ENCODE measurements at places on chromosomes 5 and 9.

DNA sequence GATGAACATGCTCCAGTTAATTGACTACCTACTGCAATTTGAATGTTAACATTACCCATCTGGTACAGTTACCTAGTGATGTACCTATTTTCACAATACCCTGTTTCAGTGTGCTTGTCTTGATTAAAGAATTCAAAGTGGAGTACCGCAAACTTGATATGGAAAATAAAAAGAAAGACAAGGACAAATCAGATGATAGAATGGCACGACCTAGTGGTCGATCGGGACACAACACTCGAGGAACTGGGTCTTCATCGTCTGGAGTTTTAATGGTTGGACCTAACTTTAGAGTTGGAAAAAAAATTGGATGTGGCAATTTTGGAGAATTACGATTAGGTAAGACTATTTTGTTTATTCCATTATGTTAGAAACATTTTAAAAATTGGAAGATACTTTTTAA lies 33.5 kb downstream of the CSNK1G3 start:
- DNase-seq: no peak

GRCh38 chr5:68821056-68821455 lies 272.8 kb upstream of the SLC30A5 start:
- DNase-seq: no peak

- DNase-seq: no peak
These were observed at the start of gene ZNF462 for GRCh38 chr9:106862821-106863720. Gene ZNF462 (plus strand): TSS chr9:106863166. CDS start chr9:106923384, 60,218 bp downstream.

DNA sequence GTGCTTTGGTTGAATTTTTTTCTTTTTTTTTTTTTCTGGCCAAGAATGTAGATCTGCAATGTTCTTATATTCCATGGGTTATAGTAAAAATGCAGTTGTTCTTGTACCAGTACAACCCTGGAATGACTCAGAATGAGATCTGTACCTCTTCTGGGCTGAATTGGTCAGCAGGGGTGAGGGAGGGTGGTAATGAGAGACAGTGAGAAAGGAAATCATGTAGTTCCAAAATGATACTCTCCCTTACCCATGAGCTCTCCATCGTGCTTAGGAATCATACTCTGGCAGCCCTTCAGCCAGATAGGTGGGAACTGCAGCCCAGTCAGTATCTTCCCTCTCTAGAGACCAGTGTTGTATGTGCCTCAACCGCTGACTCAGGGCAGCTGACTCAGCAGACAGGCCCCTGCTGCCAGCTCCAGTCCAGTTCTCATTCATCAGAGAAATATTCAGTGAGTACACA lies 2.1 kb upstream of the GLIS3 start:
- no peak for DNase-seq

GRCh38 chr5:158933494-158934318 lies 166.0 kb downstream of the EBF1 start:
- no peak for DNase-seq

DNA sequence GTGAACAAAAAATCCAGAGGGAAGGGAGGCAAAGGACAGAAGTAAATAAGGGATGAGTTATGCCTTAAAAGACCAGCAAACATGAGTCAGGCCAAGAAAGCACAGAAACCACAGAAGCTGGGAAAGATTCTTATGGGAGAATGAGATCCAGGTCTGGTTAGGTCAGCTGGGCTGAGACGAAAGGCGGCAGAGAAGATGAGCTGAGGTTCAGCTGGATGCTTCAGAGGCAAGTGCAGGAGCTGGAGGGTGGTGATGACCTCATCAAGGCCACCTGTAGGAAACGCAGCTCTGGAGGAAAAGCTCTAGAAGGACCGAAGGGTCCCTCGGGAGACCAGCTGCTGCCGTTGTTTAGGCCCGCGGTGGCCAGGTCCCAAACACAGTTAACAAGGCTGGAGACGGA lies 152.0 kb downstream of the MYO10 start:
- no peak for DNase-seq

DNA sequence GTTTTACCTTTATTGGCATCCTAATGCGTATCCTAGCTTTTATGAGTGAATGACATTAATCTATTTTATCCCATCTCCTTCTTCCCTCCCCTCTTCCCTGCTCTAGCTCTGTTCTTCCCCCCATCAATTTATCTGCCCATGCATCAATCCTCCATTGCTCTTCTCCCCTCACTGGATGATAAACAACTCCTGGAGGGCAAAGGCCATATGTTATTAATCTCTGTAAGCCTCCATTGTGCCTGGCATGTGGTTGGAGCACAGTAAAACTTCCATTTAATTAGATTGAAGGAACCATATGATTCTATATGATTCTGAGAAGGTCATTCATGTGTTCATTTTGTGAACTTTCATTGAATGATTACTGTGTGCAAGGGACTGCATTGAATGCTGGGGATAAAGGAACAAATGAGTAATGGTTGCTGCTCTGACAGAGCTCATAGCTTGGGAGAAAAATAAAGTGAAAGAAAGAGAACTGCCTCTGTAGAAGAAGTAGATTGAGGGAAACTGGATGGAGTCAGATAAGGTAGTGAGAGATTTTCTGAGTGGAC lies 85.0 kb downstream of the MEGF10 start:
- DNase-seq: no peak

GRCh38 chr5:172322028-172322965 lies 38.7 kb upstream of the UBTD2 start:
- DNase-seq: no peak

- DNase-seq: no peak
These were observed 22.4 kb upstream of the DEPDC1B start for GRCh38 chr5:60722416-60722815.

GRCh38 chr5:148858547-148858946 lies 32.1 kb downstream of the ADRB2 start:
- no peak for DNase-seq

DNA sequence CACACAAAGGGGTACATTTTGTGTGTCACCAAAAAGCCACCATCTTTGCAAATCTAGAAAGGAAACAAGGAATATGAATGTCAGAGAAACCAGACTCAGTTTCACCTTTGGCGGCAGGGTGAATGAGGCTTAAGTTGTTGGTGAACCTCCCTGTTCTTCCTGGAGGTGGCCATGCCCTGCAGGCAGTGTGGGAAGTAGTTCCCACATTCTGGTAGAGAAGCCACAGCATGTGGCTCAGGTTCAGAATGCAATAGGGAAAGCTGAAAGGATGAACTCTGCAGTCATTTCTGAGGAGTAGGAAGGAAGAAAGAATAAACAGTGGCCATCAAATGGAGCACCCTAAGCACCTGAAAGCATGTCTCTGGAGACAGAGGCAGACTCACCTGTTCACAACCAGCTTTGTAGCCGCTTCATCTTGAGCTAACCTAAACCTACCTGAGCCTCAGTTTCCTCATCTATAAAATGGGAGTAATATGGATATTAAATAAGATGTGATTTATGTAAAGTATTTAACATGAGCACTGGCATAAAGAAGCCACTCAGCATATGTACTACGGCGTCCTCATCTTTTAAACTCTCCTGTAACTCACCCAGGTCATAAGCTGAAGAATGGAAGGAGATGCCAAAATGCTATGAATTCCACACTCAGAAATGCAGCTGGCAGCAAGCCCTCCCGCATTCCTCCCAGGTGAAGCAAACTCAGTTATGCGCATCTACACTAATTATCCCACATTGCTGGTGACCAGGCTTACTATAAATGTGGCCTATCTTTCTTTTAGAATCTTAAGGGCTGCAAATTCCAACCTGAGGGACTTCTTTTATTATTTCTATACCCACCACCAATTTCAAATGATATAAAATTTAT lies 86.0 kb downstream of the ZNF608 start:
- no peak for DNase-seq

DNA sequence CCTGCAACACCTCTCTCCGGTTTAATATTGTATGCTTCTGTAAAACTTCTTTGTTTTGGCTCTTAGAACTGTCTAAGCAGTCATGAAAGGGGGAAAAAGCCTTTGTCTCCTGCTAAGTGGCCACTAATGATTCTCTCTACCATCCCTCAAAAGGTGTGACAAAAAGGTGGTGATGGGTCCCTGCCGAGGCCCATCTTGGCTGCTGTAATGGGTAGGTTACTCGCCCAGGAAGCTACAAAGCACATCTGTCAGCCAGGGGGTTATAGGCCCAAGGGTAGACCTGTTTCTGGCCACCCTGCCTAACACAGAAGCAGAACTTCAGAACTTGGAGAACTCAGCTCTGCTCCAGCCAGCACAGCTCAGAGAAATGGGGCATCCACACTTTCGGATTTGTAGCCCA lies 1.6 kb downstream of the FAM219A start:
- no peak for DNase-seq

DNA sequence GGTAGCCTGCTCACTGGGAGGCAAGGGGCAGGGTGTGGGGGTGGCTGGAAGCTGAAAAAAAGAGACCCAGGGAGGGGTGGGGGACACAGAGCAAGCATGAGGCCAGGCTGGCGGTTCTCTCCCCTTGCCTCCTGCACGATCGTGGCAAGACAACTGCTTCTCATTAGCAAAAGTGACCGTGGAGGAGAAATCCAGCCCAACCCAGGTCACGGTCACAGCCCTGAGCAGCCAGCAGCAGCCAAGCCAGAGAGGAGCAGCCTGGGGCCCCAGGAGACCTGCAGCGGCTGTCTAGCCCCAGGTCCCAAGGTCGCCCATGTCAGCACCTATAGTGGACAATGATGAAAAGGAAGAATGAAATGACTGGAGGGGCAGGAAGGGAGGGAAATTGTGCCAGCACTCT lies 89.1 kb downstream of the NRG2 start:
- DNase-seq: no peak

DNA sequence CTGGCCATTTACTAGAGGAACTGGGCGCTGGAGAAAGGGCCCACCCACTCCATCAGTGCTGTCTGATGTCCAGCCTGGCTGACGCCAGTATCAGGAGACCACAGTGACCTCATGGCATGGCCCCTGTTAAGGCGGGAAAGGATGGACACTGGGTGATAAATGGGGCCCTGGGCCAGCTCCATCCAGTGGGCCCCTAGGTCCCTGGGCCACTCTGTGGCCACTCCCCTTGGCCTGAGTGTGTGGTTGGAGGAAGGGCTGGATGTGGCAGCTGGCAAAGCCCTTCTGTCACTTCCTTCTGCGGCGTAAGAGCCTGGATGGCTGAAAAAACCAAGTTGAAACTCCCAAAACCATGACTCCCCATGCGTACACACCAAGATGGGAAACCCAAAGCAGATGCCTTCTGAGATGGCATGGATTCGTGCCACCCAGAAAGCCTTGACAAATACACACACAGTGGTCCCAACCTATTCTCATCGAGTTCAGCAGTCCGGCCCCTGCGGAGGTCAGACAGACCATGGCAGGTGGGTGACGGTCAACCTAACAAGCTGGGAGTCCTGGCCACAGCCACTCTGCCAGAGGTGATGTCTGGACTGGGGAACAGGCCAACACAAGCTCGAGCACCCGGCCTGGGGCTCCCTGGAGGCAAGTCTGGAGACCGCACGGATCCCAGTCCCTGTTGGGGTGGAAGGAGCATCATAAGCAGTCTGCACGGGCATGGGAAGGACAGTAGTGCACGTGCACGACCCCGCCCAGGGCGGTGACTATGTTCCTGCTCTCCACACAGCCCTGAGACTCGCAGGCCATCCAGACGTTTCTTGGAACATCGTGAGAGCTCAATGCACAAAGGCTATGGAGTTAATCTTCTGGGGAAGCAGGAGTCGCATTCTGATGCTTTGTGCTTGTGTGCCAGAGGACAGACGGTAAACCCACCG lies 45.2 kb upstream of the NOTCH1 start:
- DNase-seq: no peak

DNA sequence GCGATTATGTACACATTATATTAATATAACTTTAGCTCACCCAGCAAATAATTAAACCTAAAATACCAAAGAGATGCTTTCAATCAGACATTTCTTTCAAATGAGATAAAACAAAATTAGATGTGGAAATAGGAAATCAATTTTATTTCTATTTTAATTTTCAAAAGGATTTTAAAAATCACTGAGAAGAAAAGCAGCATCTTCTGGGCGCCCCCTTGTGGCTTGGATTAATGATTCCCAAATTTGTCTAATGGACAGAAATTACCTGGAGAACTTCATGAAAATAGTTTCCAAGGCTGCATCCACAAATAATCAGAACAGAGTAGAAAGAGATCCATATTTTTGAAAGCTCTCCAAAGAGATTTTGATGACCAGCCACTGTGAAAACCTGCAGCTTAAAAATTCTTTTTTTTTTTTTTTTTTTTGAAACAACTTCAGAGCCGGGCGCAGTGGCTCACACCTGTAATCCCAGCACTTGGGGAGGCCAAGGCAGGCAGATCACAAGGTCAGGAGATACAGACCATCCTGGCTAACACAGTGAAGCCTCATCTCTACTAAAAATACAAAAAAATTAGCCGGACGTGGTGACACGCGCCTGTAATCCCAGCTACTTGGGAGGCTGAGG lies 50.9 kb upstream of the CEMIP2 start:
- DNase-seq: peak; percentile 16

DNA sequence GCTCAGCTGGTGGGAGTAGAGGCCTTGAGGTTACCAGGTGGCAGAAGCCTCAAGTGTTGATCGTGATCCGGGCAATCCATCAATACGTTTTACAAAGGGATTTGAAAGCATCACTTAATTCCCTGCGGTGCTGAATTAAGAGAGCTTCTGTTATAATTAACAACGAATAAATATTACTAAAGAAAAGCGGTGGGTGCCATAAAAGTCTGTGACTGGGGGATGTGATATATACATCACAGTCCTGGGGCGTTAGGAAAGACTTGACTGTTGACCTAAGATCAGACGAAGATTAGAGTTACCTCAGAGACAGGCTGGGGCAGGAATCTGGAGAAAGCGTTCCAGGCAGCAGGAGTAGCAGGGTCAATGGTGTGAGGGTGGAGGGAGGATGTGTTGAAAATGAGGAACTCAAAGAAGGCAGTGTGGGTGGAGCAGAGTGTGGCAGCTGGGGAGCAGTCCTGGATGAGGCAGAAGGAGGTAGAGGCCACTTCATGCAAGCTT lies 6.7 kb upstream of the C5orf63 start:
- no peak for DNase-seq

GRCh38 chr5:92337772-92338234 lies 954.7 kb upstream of the ARRDC3 start:
- DNase-seq: no peak

DNA sequence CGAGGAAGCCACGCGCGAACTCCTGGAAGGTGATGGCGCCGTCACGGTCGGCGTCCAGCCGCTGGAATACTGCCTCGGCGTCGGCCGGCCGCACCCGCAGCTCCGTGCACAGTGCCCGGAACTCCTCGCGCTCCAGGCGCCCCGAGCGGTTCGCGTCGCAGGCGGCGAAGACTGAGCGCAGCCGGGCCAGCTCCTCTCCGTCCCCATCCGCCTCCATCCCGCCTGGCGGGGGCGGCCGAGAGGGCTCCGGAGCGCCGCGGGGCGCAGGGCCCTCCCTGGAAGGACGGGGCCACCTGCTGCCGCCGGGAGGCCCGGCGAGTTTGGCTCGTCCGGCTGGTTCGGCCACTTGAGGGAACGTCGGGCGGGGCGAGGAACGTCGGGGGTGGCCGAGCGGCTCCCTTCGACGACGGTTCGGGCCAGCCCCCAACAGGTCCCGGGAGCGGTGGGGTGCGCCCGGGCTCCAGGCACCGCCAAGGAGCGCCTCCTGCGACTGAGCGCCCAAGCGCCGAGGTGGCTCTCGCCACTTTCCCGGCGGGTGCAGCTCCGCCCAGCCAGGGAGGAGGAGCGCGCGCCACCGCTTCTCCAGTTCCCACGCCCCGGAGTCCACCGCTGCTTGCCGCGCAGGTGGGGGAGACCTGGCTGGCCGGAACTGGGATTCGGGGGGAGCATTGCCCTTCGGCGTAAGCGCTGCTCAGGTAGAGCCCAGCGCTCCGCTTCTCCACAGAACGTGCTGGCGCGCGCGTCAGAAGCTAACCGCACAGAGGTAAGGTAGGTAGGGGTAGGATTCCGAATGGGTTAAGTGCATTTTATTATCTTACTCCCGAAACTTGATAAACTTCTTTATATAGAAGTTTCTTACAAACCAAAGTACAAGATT lies at the start of gene RASEF:
TSS of gene RASEF (minus strand) at position 492 of the 877 bp plus-strand sequence. CDS start at position 217, 275 bp downstream.
- DNase-seq: no peak

GRCh38 chr9:72812559-72813111 lies 140.2 kb downstream of the ALDH1A1 start:
- no peak for DNase-seq
